ENCODE measurements at places on chromosomes 6 and 20.

DNA sequence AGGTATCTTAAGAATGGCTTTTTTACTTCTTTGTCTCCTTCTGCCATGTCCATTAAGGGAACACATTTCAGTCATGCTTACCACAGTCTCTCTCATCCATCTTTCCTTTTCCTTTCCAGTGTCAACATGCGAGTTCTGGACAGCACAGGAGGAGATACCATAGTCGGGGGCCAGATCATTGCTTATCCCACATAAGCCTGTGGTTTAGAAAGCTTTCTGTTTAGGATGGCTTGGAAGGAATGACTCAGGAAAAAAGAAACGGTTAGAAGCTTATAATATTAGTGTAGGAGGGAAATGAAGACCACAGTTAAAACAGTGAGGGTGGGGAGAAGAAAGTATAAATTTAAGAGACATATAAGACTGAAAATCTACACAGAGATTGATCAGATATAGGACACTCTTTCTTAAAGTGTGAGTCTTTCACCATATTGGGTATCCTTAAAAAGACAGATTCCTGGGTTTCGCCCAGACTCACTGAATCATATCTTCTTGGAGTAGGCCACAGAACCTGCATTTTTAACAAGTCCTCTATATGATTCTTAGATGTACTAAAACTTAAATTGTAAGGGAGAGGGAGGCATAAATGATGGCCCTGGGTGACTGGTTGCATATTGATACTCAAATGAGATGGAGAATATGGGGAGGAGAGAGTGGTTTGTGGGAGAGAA lies 36.1 kb downstream of the DSE start:
- no peak for DNase-seq
- H3K4me1 ChIP-seq: peaks cover 16% of the 10 kb centered on the region
- no peaks in the 10 kb centered on the region for H3K36me3 ChIP-seq
- H3K27ac ChIP-seq: no peak overlapping the region
- no peaks in the 10 kb centered on the region for H3K27me3 ChIP-seq
- no peak overlapping the region for H3K4me3 ChIP-seq

DNA sequence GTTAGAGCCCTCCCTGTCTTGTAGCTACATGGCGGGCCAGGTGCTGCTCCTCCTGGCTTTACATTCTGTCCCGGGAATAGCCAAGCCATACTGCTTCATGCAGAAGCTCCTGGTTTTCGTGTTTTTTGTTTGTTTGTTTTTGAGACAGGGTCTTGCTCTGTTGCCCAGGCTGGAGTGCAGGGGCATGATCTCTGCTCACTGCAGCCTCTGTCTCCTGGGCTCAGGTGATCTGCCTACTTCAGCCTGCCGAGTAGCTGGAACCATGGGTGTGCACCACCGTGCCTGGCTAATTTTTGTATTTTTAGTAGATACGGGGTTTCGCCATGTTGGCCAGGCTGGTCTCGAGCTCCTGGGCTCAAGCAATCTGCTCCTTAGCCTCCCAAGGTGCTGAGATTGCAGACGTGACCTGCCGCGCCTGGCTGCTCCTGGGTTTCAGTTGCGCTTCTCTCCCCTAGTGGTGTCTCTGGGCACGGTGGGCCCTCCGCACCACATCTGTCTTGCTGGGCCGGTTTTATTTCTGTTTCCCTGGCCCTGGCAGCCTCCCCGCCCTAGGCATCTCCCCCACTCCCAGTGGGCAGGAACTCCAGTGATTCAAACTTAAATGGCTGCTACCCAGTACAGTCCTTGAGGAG lies 12.9 kb downstream of the CDYL start:
- H3K27ac ChIP-seq: no peak overlapping the region
- H3K4me1 ChIP-seq: peaks cover 2% of the 10 kb centered on the region
- H3K4me3 ChIP-seq: no peak overlapping the region

DNA sequence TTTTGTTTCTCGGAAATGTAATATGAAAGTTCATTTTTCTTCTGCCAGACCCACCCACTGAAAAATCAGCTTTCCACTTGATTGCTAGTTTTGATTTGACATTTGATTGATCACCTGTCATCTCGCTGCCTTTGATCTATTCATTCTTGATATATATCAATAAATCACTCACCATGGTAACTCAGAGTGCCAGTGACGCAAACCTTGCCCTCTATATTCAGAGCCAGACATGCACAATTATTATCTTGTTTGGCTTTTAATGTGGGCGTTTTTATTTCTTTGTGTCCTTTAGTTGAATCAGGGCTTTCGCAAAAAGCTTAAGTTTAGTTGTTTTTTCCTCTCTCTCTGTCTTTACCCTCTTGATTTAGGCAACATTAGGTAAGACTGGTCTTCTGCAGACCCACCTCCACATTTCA lies 2.0 kb downstream of the TSHZ2 start:
- H3K27me3 ChIP-seq: peaks cover 70% of the 10 kb centered on the region
- no peaks in the 10 kb centered on the region for H3K4me1 ChIP-seq
- no peak overlapping the region for H3K27ac ChIP-seq
- H3K36me3 ChIP-seq: no peaks in the 10 kb centered on the region

GRCh38 chr6:29596381-29596900 lies 11.5 kb downstream of the OR2H2 start:
- H3K4me1 ChIP-seq: no peaks in the 10 kb centered on the region
- peaks cover 25% of the 10 kb centered on the region for H3K27me3 ChIP-seq
- H3K27ac ChIP-seq: no peak overlapping the region

DNA sequence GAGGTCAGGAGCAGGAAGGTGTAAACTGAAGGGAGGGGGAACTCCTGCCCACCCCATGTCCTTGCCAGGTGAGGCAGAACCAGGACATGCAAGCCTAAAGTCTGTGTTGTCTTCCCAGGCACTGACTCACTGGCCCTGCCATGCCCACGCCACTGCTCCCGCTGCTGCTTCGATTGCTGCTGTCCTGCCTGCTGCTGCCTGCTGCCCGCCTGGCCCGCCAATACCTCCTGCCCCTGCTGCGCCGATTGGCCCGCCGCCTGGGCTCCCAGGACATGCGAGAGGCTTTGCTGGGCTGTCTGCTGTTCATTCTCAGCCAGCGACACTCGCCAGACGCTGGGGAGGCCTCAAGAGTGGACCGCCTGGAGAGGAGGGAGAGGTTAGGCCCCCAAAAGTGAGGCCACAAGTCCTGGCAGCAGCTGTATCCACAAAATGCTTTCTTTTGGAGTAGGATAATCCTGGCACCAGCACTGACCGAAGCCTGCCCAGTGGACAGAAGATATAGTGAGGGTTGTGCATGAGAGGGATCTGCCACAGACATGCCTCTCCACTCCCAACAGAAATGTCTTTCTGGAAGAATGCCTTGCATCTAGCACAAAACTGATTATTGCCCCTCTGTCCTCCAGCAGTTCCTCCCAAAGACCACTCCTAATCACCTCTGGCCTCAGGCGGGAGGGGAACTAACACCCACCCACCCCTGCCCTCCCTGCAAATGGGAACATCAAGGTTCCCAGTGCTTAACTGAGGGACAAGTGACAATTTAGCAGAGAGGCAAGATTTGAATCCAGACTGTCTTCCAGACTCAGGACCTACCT lies 812 bp downstream of the MYMX start:
- H3K27me3 ChIP-seq: no peaks in the 10 kb centered on the region
- no peaks in the 10 kb centered on the region for H3K36me3 ChIP-seq
- peak overlapping the region; percentile 76 for H3K27ac ChIP-seq
- H3K4me3 ChIP-seq: no peak overlapping the region

GRCh38 chr6:106825156-106825555 lies 149.4 kb downstream of the CD24 start:
- DNase-seq: no peak
- H3K27ac ChIP-seq: no peak overlapping the region
- no peaks in the 10 kb centered on the region for H3K4me1 ChIP-seq
- no peak overlapping the region for H3K4me3 ChIP-seq
- H3K36me3 ChIP-seq: no peaks in the 10 kb centered on the region
- no peaks in the 10 kb centered on the region for H3K27me3 ChIP-seq

- no peaks in the 10 kb centered on the region for H3K4me1 ChIP-seq
- no peaks in the 10 kb centered on the region for H3K36me3 ChIP-seq
- no peak overlapping the region for H3K4me3 ChIP-seq
- H3K27me3 ChIP-seq: no peaks in the 10 kb centered on the region
These were observed 4.8 kb downstream of the RAB23 start for GRCh38 chr6:57217270-57217669.

DNA sequence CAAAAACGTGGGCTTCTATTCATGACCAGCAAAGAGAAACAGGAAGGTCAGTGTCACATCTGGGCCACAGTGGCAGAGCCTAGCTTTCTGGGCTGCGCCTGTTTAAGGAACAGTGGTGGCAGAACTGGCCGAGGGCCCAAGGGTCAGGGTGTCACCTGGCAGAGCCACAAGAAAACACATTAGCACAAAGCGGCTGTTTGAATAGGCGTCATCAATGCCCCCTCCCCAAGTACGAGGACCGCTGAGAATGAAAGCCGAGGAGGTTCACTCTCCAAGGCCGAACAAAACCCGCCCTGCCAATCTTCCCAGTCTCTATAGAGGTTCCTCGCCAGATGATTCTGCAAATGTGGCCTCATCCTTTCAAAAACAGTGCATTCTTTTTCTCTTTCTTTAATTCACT lies 125.2 kb upstream of the TRAF3IP2 start:
- no peaks in the 10 kb centered on the region for H3K36me3 ChIP-seq
- peak overlapping the region; percentile 29 for H3K27ac ChIP-seq
- H3K4me1 ChIP-seq: peaks cover 11% of the 10 kb centered on the region
- DNase-seq: no peak
- H3K4me3 ChIP-seq: no peak overlapping the region

DNA sequence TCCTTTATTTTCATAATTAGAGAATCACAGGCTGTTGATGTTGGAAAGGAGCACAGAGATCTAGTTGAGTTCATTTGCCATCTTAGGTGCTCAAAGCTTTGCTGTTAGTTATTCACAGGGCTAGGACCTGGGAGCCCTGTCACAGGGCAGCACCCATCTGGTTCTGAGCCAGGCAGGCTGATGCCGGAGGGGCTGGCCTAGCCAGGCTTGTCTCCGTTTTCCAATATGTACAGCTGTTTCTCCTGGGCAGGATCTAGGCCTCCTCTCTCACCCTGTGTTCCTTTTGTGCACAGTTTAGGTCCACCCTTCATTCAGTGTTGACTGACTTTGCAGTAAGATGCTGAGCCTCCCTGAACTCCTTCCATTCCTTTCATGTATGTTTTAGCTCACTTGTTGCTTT lies 33.4 kb downstream of the LRRC1 start:
- no peak for DNase-seq
- H3K27ac ChIP-seq: no peak overlapping the region
- no peaks in the 10 kb centered on the region for H3K4me1 ChIP-seq
- no peaks in the 10 kb centered on the region for H3K36me3 ChIP-seq
- no peaks in the 10 kb centered on the region for H3K27me3 ChIP-seq

DNA sequence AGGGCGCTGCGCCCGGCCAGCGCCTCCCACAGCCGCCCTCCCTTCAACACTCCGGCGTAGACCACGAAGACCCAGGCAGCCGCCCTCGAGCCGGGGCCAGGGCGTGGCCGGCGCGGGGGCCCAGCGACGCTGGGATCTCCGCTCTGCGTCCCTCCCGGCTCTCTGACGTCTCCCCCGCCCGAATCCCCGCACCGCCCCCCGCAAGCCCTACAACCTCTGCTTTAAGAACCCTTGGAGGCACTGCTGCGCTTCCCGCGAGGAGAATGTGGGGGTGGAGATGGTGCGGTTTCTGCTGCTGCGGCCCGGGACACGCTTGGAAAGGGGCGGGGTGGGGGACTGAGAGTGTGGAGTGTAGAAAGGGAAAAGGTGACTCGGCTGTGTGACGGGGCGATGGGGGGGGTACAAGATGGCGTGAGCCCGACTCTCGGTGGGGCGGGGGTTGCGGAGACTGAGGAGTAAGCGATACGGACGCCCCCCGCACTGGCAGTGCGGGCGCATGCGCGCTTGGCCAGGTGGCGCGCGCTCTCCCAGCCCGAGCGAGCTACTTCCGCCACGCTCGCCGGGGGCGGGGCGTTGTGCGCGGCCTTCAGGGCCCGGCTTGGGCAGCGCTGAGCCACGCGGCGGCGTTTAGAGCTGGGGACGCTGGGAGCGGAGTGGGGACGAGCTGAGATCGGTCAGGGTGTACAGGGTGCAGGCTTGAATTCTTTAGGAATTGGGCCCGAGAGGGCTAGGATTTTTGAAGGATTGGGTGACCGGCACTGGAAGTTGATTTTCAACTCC lies at the start of gene SUPT3H:
Gene SUPT3H (minus strand): TSS at position 381 of the 780 bp plus-strand sequence.
- peak within 1 kb of the TSS; percentile 77 for H3K4me3 ChIP-seq
- peak within 1 kb of the TSS; percentile 96 for H3K27ac ChIP-seq
- peak; percentile 98 for DNase-seq
- no peaks in the 10 kb centered on the region for H3K36me3 ChIP-seq
- H3K27me3 ChIP-seq: no peaks in the 10 kb centered on the region
- H3K4me1 ChIP-seq: peaks cover 23% of the 10 kb centered on the region

- H3K27me3 ChIP-seq: no peaks in the 10 kb centered on the region
- DNase-seq: no peak
- H3K4me1 ChIP-seq: no peaks in the 10 kb centered on the region
- no peak overlapping the region for H3K4me3 ChIP-seq
These were observed 100.0 kb downstream of the RWDD2A start for GRCh38 chr6:83292900-83293843.

DNA sequence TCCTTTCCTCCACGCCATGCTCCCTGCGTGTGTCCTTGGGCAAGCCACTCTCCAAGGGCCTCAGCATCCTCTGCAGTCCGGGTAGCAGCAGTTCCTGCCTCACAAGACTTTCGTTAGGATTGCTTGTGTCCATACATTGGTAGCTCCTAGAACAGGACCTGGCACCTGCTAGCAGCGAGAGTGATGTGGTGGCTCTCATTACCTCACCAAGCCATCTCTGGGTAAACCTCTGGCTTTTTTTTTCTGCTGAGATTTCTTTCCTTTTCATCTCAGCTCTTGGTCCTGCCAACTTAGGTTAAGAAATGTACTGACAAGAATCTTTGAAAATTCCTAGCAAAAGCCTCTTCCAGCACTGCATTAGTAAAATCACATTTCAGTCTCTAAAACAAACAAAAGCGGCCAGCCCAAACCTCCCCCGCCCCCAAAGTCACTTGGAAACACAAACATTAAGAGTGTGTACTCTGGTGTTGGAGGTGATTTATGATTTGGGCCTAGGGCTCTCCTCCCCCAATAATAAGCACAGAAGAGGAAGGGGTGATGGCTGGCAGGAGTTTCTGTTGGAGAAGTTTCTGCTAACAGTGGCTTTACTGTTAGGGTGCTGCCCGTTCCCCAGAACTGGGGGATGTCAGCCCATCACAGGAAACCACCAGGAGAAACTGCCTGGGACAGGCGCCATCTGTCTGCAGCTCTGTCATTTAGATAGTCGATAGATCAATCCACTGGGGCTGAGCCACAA lies 199.2 kb downstream of the CD83 start:
- DNase-seq: no peak
- no peak overlapping the region for H3K4me3 ChIP-seq
- H3K27ac ChIP-seq: no peak overlapping the region
- no peaks in the 10 kb centered on the region for H3K36me3 ChIP-seq
- H3K27me3 ChIP-seq: no peaks in the 10 kb centered on the region

DNA sequence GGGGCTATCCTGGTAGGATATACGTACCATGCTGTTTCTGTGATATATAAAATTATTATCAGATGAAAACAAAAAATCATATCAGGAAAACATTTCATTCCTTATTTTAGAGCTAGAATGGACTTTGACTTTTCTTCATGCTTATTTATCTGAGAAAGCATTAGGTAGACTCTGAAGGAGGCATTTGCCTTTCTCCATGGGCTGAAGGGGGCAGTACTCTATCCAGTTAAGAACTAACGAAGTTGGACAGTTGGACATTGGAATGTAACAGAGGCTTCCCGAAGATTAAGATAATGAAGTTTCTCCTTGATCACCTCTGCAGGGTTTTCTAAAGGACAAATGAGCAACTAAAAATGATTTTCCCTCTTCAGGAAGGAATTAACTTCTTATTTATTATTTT lies 233.9 kb downstream of the SAMD5 start:
- no peak overlapping the region for H3K4me3 ChIP-seq
- no peaks in the 10 kb centered on the region for H3K4me1 ChIP-seq
- no peaks in the 10 kb centered on the region for H3K36me3 ChIP-seq

Data from left lung (tissue), 14 donors.